ENCODE measurements at places on chromosomes 7 and 10. TPM values are rescaled to one million over a fixed set of nuclear protein-coding genes. Genes with fewer than 3 reads are reported as not detected.

The CALD1 gene
- 93.1 TPM for total RNA-seq

The TAC1 gene
- not detected for total RNA-seq

The NPC1L1 gene
- 0.06 TPM for total RNA-seq

The SPDYE1 gene
- not detected for total RNA-seq

All from A549 treated with ZK216348 at 1 μM for 4 hours (cell line).